ENCODE measurements at places on chromosomes 4 and X.

- no peak overlapping the region for H3K27ac ChIP-seq
- H3K4me3 ChIP-seq: no peak overlapping the region
- no peak for DNase-seq
- H3K36me3 ChIP-seq: no peaks in the 10 kb centered on the region
- H3K4me1 ChIP-seq: peaks cover 5% of the 10 kb centered on the region
Measured at GRCh38 chrX:153800177-153800722, 5.8 kb downstream of the SSR4 start.

DNA sequence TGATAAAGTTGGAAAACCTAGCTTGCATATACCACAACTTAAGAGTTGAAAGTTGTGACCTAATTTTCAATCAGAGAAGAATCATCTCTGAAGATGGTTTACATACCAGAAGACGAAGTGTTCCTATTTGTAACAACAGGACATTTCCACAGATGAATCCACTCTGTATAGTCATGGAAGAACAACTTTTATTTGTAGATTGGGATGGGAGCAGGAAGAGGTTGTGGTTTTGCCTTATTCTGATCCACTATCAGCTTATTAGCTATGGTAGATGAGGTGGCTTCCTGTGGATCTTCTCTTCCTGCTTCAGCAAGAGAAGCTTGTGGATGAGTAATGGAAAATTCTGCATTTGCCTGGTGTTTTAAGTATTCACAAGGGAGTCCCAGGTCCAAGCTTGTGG lies 18.6 kb upstream of the SUPT20HL1 start:
- H3K4me3 ChIP-seq: no peak overlapping the region
- no peaks in the 10 kb centered on the region for H3K36me3 ChIP-seq
- no peaks in the 10 kb centered on the region for H3K27me3 ChIP-seq

GRCh38 chr4:40303751-40304150 lies 31.4 kb upstream of the CHRNA9 start:
- H3K27me3 ChIP-seq: no peaks in the 10 kb centered on the region
- H3K4me1 ChIP-seq: no peaks in the 10 kb centered on the region
- H3K36me3 ChIP-seq: no peaks in the 10 kb centered on the region
- no peak overlapping the region for H3K27ac ChIP-seq

- no peaks in the 10 kb centered on the region for H3K4me1 ChIP-seq
- no peaks in the 10 kb centered on the region for H3K27me3 ChIP-seq
Measured at GRCh38 chrX:314049-314448, 4.5 kb downstream of the GTPBP6 start.

DNA sequence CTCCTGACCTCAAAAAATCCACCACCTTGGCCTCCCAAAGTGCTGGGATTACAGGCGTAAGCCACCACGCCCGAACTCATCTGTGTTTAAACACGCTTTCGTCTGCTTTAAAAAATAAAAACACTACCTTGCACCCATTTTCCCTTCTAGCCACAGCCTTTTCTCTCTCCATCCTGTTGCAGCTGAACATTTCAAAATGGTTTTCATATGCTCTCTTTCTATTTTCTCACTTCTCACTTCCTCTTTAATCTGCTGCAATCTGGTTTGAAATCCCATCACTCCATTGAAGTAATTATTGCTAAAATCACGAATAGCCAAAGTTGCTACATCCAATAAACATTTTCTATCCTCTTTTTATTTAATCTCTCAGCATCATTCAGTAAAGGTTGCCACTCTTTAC lies 70.0 kb downstream of the DCHS2 start:
- no peaks in the 10 kb centered on the region for H3K4me1 ChIP-seq
- peaks cover 22% of the 10 kb centered on the region for H3K27me3 ChIP-seq
- H3K27ac ChIP-seq: no peak overlapping the region

DNA sequence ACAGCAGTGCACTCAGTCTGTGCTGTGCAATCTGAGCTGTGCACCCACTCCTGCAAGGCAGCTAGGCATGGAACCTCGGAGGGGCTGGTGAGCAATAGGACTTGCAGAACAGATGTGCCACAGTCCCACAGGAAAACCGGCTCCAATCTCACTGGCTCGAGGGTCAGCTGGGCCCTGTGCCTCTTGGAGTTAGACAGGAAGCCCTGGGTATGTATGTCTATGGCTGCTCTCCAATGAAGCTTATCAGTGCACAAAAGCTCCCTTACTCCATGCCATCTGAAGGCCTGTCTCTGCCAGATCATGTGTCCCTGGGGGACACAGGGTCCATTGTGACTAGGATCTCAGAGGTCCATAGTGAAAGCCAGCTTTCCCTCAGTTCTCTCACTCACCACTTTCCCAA lies 335.8 kb downstream of the SH3BGRL start:
- no peak for DNase-seq
- no peak overlapping the region for H3K4me3 ChIP-seq
- no peaks in the 10 kb centered on the region for H3K36me3 ChIP-seq
- H3K27ac ChIP-seq: no peak overlapping the region
- no peaks in the 10 kb centered on the region for H3K4me1 ChIP-seq
- H3K27me3 ChIP-seq: no peaks in the 10 kb centered on the region

GRCh38 chr4:95749204-95749603 lies 90.7 kb upstream of the PDHA2 start:
- H3K36me3 ChIP-seq: no peaks in the 10 kb centered on the region
- H3K27ac ChIP-seq: no peak overlapping the region
- H3K4me3 ChIP-seq: no peak overlapping the region
- no peak for DNase-seq

GRCh38 chrX:29466456-29466855 lies 748.9 kb upstream of the MAGEB2 start:
- H3K4me1 ChIP-seq: no peaks in the 10 kb centered on the region
- DNase-seq: no peak
- H3K36me3 ChIP-seq: no peaks in the 10 kb centered on the region
- no peaks in the 10 kb centered on the region for H3K27me3 ChIP-seq
- H3K4me3 ChIP-seq: no peak overlapping the region

DNA sequence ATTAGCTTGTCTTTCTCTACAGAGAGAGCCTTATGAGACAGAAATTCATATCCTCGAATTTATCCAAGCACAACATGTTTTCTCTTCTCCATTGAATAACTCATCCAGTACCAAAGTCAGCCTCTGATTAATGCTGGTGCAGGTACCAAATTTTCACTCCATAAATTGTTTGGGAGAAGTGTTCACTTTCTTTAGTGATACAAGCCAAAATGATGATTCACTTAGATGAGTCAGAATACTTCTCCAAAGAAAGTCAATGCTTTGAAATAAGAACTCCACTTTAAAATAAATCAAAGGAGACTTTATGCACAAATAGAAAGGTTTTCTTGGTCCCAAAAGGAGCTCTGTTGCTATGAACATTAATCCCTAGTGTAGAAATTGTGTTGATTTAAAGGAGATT lies 60.2 kb downstream of the MAOB start:
- H3K27me3 ChIP-seq: no peaks in the 10 kb centered on the region
- no peaks in the 10 kb centered on the region for H3K36me3 ChIP-seq
- H3K4me3 ChIP-seq: no peak overlapping the region
- no peak for DNase-seq
- H3K27ac ChIP-seq: no peak overlapping the region

GRCh38 chr4:4752576-4753401 lies 106.7 kb upstream of the MSX1 start:
- no peaks in the 10 kb centered on the region for H3K36me3 ChIP-seq
- peaks cover 20% of the 10 kb centered on the region for H3K4me1 ChIP-seq
- H3K27me3 ChIP-seq: no peaks in the 10 kb centered on the region
- no peak overlapping the region for H3K4me3 ChIP-seq
- no peak for DNase-seq

DNA sequence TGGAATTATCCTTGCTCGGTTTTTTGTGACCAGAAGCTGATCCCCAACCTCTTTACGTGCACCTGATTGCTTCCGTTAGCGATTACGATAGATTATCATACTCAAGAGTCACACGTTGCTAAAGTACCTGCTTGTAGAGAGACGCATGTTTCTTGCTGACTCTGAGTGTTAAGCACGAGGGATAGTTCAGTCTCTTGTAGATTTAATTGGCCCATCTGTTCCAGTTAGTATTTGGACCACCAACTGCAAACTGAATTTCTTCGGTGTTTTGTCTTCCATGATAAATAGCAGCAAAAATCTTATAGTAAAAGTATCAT lies 516 bp upstream of the COX18 start:
- DNase-seq: no peak
- peaks cover 4% of the 10 kb centered on the region for H3K4me1 ChIP-seq
- peak overlapping the region; percentile 83 for H3K27ac ChIP-seq
- H3K27me3 ChIP-seq: no peaks in the 10 kb centered on the region
- no peaks in the 10 kb centered on the region for H3K36me3 ChIP-seq

DNA sequence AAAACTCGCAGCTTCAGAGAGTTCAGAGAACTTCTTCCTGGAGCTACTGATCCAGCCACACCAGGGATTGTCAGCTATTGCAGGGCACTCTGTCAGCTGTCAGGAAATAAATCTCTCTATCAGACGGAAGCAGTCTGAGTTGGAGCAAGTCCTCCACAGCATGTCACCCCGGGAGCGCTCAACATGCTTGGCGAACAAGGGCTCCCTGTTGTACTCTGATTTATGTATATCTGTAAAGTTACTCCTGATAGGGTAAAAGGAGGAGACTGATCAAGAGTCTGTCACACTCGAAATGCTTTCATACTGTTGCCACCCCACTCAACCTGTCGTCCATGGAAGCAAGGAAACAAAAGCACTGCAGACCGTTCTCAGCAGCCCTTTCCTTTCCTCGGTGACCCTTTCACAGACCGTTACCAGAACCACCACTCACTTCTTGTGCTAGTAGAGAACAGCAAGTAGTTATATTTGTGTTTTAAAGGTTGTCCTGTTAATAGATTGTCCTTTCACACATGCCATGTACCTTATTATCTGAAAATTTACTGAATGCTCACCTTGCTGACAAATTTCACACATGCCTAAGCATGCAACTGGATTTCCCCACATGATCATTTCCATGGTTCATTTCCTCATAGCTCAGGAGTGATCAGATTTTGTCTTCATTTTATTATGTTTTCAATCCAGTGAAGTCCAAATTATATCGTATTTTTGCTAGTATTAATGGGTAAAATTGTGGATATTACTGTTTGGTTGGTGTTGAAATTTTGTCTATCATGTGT lies 2108.9 kb upstream of the TENM3 start:
- peak; percentile 19 for DNase-seq
- H3K36me3 ChIP-seq: no peaks in the 10 kb centered on the region
- no peaks in the 10 kb centered on the region for H3K4me1 ChIP-seq
- no peaks in the 10 kb centered on the region for H3K27me3 ChIP-seq
- H3K4me3 ChIP-seq: no peak overlapping the region

DNA sequence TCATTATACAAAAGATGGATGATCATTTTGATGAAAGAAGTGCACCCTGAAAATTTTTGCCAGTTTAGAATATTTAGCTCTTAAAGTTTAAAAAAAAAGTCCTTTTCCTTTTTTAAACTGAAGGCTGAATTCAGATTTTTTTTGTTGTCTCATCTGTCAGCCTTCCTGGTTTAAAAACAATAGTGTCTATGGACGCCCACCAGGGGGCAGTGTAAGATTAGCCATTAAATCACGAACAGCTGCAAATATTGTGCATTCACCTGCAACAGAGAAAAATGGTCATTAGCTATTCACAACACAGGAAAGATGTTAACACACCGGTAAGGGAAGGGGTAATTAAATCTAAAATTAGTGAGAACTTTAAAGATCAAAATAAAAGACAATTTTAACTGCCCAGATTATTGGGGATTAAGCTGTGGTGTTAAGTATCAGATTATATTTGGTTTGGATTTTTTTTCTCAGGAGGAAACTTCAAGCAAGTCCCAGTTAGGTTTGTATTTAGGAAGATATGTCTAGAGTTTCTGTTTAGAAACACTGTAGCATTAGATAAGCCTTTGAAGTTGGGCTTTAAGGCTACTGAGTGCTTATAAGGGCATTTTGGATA lies 4.4 kb upstream of the CXorf38 start:
- peaks cover 4% of the 10 kb centered on the region for H3K4me1 ChIP-seq
- H3K27me3 ChIP-seq: no peaks in the 10 kb centered on the region
- H3K27ac ChIP-seq: no peak overlapping the region
